ENCODE measurements at places on chromosomes 3 and 15. TPM values are rescaled to one million over a fixed set of nuclear protein-coding genes. Genes with fewer than 3 reads are reported as not detected.

The GOLGA8T gene
- total RNA-seq = 0.49 TPM

The ZNF106 gene
- total RNA-seq = 41.6 TPM

The RETNLB gene
- not detected for total RNA-seq

The HIGD2B gene
- total RNA-seq = not detected

The GLDN gene
- 2.7 TPM for total RNA-seq

The ALG1L2 gene
- not detected for total RNA-seq

The RYR3 gene
- 12.5 TPM for total RNA-seq

The CHST2 gene
- total RNA-seq = 23.4 TPM

The CPB1 gene
- total RNA-seq = not detected

The LMOD3 gene
- under 0.01 TPM for total RNA-seq

The KLHL40 gene
- not detected for total RNA-seq

The ARGFX gene
- not detected for total RNA-seq

The RBPMS2 gene
- not detected for total RNA-seq

The GYG1 gene
- total RNA-seq = 4.4 TPM

The MAN2C1 gene
- total RNA-seq = 60.7 TPM

The AMOTL2 gene
- total RNA-seq = 46.5 TPM

The P3H2 gene
- 3.7 TPM for total RNA-seq

The TXNRD3 gene
- total RNA-seq = 7.9 TPM

The TRPM1 gene
- not detected for total RNA-seq

The KY gene
- 0.74 TPM for total RNA-seq

The CALML4 gene
- 2.5 TPM for total RNA-seq

The NR2E3 gene
- total RNA-seq = not detected

The GPR27 gene
- total RNA-seq = 34.2 TPM

The EAF2 gene
- total RNA-seq = 2.2 TPM

The TMC3 gene
- total RNA-seq = 0.25 TPM

The CCR4 gene
- total RNA-seq = not detected

The RAB11A gene
- 117 TPM for total RNA-seq

The TADA3 gene
- total RNA-seq = 42.3 TPM

The CEP19 gene
- total RNA-seq = 6.9 TPM

The COL7A1 gene
- 1.7 TPM for total RNA-seq

The PHC3 gene
- 42.8 TPM for total RNA-seq

The PPARG gene
- 1.7 TPM for total RNA-seq

The FBXL22 gene
- total RNA-seq = 0.74 TPM

The UBA7 gene
- 3.0 TPM for total RNA-seq

The UROC1 gene
- not detected for total RNA-seq

The CISH gene
- total RNA-seq = 0.74 TPM

The RPUSD2 gene
- 8.1 TPM for total RNA-seq

The GPR87 gene
- total RNA-seq = not detected

The SLC22A13 gene
- under 0.01 TPM for total RNA-seq

The GOLGA8J gene
- not detected for total RNA-seq

The PYDC2 gene
- total RNA-seq = not detected

The GABRR3 gene
- total RNA-seq = under 0.01 TPM

The NEK10 gene
- total RNA-seq = 18.7 TPM

The GOLGA8Q gene
- total RNA-seq = 0.25 TPM

The AHSG gene
- not detected for total RNA-seq

The CNBP gene
- total RNA-seq = 144 TPM

The MB21D2 gene
- total RNA-seq = 45.5 TPM

The ATP13A5 gene
- total RNA-seq = 0.49 TPM

The SEMA6D gene
- 49.4 TPM for total RNA-seq

The WNT5A gene
- total RNA-seq = 8.1 TPM

Measured in temporal lobe (tissue), 4 donors.